ENCODE measurements at places on chromosomes 16 and 17. TPM values are rescaled to one million over a fixed set of nuclear protein-coding genes. Genes with fewer than 3 reads are reported as not detected.

- no peak for DNase-seq
These were observed 256.3 kb downstream of the FTO start for GRCh38 chr16:53960050-53960812.

- DNase-seq = peak; percentile 95
These were observed 9.7 kb downstream of the KDM6B start for GRCh38 chr17:7843536-7844291.

DNA sequence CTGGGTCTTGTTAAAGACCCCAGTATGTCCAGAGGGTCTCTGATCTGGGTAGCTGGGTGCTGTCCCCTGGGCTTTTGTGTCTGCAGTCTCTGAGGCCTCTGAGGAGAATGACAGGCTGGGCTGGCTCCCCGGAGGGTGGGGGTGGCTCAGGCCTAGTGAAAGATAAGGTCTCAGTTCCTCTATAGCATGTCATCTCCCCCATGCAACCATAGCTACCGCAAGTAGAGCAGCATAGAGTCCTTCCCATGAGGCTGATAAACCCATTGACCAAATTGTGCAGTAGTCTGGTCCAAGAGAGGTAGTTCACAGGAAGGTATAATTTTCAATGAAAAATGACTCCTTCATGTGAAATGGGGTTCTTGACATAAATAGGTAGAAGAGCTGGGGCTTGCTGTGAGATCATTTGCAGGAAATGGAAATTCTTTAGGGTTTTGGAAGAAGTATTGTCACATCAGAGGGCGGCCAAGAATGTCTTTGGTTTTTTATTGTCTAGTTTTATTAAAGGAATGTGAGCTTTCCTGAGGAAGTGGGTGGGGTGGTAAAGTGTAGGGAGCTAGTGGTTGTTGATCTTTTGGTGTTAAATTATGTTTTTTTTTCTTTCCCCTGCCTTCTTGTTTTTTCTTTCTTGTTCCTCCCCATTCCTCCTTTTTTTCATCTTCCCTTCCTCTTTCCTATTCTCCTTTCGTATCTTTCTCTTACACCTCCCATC lies 21.0 kb downstream of the SLC7A6OS start:
- DNase-seq = peak; percentile 45

GRCh38 chr16:25106567-25107465 lies 4.7 kb upstream of the LCMT1 start:
- DNase-seq = peak; percentile 86

DNA sequence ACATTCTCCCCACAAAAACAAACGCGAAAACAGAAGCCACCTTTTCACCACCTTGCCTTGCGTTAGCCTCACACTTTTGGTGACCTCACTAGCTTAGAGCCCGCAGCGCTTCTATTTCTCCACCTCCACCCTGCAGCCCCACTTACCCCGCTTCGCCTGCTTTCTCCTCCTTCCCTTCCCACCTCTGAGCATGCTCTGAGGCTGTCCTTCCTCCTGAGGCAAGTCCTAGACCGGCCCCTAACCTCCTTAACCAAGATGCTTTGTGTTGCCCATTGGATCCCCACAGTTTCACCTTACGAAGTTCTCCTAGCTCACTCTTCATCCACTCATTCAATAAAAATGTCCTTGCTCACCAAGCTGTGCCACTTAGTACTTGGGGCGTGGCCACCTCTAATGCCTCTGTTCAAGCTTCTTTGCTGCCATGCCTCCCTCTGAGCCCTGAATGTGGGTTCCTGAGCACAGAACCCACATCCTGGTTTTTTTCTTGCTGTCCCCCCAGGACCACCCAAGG lies 1.3 kb downstream of the GNGT2 start:
- DNase-seq = peak; percentile 77

- DNase-seq = no peak
These were observed 129.3 kb upstream of the TMEM97 start for GRCh38 chr17:28189667-28190066.

DNA sequence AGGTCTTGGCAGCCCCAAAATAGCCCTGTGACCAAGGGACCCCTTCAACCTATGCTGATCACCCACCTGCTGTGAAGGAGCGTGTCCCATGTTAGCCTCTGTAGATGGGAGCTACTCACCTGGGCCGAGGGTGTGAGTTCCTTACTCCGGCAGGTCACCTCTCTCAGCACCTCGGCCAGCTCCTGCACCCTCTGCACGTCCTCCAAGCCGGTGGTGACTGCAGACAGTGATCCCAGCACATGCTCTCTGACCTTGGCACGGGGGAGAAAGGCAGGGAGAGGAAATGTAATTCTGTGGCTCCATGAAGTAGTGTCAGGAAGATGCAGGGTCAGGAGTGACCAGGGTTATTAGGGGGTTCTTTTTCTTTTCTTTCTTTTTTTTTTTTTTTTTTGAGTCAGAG lies 67.7 kb upstream of the BCO1 start:
- no peak for DNase-seq

DNA sequence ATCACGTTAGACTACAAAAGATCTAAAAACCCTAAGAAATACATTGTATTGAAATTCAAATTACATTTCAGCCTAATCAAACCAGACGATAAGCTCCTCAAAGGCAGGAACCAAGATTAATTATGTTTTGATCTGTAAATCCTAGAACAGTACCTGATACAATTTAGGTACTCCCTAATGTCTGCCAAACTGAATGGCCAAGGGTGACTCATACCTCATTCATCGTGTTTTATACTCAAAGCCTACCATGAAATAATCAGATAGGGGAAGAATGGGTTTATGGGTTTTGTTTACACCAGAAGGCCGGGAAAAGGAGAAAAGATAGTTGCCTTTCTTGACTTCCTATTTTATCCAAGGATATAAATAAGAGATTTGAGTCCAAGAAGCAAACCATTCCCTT lies 19.3 kb downstream of the MMD start:
- no peak for DNase-seq

- DNase-seq = no peak
These were observed 276.5 kb upstream of the XYLT1 start for GRCh38 chr16:17747081-17747756.

GRCh38 chr17:69960755-69961154 lies 114.3 kb upstream of the KCNJ16 start:
- DNase-seq = no peak

DNA sequence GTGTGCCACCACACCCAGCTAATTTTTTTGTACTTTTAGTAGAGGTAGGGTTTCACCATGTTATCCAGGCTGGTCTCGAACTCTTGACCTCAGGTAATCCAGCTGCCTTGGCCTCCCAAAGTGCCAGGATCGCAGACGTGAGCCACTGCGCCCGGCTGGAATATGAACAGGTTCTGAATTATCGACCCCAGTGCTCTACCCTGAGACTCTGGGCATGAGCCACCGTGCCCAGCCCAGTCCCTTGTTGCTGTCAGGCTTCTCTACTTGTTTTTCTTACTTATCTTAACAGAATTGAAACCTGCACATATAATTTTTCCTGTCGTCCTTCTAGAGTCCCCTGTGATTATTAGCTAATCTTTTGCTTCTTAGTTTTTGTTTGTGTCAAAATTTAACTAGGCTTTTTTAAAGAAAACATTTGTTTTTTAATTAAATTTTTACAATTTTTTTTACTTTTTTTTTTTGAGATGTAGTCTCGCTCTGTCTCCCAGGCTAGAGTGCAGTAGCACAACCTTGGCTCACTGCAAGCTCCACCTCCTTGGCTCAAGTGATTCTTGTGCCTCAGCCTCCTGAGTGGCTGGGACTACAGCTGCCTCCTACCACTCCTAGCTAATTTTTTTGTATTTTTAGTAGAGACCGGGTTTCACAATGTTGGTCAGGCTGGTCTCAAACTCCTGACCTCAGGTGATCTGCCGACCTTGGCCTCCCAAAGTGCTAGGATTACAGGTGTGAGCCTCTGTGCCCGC lies 66.7 kb downstream of the AP2B1 start:
- DNase-seq = no peak

DNA sequence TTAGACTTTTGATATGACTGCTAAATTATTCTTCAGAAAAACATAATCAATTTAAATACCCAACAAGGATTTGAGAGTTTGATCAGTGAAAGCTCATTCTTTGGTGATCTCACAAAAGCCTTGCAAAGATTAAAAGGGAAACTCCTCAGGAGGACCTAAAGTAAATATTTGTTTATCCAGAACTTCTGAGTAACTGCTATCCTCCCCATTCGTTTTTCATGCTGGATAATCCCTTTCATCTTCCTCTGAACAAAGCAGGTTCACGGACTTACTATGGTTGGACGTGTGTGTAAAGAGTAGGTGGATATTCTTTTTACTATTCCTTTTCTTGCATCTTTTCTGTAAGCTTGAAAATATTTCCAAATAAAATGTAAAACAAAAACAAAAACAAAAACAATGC lies 124.7 kb downstream of the CPPED1 start:
- DNase-seq = no peak

DNA sequence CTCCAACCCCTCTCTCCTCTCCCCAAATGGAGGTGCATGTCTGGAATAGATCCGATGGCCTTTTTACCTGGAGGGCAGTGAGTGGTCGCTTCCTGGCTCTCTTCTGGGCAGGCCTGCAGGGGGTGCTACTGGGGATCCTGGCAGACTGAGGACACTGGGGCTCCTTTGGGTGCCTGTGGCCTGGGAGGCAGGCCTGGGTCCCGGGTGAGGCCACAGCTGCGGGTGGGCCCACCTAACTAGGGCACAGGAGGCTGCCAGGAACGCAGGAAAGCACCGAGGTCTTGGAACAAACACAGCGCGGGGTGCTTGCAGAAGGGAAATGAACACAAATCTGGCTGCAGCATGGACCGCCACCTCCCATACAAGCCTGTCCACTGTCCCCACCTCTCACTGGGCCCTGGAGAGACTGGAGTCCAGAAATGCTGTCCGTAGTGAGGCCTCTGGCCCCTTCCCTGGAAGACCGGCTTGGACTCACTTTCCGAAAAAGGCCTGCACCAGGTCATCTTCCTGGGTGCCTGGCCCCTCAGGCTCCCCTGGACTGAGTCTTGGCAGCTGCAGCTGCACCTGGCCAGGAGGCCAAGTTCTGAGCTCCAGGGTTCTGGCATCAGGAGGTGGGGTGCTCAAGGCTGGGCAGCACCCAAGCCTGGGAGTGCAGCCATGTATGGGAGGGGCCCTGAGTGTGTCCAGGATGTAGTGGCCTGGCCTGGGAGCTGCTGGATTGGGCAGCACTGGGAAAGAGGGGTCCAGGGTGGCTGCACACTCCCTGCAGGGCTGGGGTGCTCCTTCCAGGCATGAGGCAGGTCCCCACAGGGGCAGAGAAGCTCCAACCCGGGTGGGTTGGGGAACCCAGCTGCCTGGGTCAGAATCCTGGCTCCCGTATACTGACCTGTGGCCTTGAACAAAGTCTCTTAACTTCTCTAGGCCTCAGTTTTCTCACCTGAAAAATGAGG lies 195.1 kb downstream of the IRF8 start:
- no peak for DNase-seq

The TMEM88 gene
- polyA plus RNA-seq = not detected

The KRT33B gene
- polyA plus RNA-seq = not detected

The TMC7 gene
- not detected for polyA plus RNA-seq

Data from immature natural killer cell (primary cell).